Left cardiac atrium (tissue), 4 donors: ENCODE measurements at places on chromosomes 6 and 20. TPM values are rescaled to one million over a fixed set of nuclear protein-coding genes. Genes with fewer than 3 reads are reported as not detected.

GRCh38 chr20:61478094-61478493 is 226.0 kb downstream of the CDH4 start:
- no peak for DNase-seq

DNA sequence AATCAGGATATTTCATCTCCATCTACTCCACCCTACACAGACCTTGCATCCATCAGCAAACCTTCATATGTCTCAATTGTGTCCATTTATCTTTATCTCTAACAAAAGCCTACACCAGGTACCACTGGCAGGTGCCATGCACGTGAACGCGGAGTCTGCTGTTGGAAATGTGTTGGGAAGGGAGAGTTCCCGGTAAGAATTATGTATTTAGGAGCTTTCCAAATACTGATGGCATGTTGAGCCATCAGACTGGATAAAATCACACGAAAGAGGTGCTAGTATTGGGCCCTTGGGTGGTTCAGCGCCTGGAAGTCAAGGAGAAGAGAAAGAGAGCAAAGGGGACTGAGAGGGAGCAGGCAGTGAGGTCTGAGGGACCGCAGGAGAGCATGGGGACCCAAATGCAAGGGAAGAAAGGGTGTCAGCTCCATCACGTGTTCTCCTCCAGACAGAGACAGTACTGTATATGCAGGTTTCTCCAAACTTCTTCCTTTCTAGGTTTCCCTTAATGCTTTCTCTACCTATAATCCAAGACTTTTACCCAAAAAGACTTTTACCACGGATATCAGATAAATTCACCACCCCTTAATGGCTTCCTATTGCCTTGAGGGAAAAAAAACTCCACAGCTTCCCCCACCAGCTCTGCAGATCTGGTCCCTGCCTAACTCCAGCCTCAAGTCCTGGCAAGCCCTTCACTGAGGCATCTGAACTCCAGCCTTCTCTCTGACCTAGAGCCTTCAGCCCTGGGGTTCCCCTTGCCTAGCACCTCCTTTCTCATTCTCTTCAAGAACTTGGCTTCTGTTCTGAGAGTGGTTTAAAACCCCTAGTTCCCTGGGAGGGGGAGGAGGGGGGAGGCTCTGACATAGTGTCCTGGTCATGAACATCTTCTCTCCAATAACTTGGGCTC is 4.8 kb upstream of the ZNF217 start:
- DNase-seq = peak; percentile 3

DNA sequence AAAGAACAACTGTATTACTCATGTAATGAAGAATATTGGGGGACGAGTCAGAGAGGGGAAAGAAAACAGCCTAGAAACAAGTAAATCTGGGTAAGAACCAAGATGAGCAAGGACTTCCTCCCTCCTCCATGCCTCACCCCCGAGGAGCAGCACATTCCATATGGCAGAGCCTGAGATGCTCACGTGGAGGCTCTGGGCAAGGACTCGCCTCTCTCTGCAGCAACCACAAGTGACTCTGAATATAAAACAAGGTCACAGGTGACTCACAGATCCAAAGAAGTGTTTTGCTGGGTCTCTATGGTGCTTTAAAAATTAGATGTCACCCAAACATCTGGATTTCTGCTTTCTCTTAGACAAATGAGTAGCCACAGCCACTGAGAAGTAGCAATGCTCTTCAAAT is 453.0 kb upstream of the SULF2 start:
- no peak for DNase-seq

DNA sequence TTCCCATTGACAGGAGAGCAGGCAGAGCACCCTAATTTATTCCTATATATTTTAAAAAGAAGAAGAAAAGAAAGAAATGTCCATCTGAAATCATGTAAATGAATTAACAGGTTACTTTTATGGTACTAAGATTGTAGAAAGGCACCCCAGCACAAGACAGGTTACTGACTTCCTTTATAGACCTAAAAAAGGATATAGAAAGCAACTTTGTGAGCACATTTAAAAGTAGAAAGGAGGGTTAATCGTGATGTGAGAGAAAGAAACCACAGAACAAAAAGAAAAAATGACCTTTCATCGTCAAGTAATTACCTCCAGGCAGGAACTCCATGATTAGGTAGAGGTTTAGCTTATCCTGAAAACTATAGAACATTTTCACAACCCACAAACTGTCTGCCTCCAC is 29.9 kb downstream of the STK38 start:
- no peak for DNase-seq

GRCh38 chr6:139161169-139161568 is 26.3 kb downstream of the HECA start:
- no peak for DNase-seq

GRCh38 chr6:38086346-38086745 is 266.8 kb downstream of the ZFAND3 start:
- no peak for DNase-seq

GRCh38 chr6:154430481-154430919 is 73.9 kb upstream of the IPCEF1 start:
- no peak for DNase-seq

DNA sequence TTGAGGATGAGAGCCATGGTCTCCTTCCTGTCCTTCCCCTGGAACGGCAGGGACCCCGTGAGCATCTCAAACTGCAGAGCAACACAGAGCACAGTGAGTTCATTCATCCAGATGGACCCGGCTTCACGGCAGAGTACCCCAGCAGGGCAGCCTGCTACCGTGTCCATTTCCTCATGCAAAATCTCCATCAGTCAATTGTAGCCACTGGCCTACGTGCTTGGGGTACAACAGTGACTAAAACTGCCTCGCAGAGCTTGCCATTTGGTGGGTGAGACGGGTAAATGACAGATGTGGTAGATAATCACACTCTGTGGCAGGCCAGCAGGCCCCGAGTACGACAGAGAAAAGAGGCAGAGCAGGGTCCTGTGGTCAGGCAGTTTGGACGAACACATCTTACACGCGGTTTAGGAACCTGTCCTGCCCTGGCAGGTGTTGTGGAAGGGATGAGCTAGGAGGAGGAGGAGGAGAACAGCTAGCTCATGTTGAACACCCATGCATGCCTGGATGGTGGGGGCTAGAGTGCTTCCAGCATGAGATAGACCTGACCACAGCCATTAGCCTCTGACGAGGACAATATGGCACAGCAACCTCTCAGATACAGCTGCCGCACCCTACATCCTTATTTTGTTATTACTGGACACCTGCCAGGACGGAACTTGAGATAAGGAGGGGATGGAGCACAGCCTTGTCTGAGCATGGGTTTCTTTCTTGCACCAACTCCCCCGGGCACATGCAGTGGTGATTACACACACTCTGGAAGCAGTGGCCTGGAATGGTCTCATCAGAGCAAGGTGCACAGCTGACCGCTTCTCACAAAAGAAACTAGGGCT is 95.6 kb downstream of the RAMACL start:
- no peak for DNase-seq

DNA sequence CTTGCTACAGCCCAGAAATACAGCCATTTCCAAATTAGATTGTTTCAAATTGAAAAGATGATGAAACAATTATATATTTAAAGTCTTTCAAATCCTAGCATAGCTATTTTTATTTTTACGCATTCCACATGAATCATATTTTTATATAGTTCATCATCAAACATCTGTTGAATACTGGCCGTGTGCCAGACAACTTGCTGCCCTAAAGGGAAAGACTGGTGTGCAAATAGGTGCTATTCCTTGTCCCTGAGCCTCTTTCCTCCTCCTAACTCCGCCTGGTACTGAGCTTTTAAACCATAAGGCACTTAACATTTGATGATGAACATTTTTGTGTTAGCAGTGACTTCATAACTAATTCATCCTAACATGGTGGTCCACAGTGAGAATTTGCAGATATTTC is 18.7 kb upstream of the PLCG1 start:
- no peak for DNase-seq

- no peak for DNase-seq
These were observed 14.5 kb upstream of the ELMO2 start for GRCh38 chr20:46420878-46421277.

- peak; percentile 41 for DNase-seq
These were observed 1.1 kb downstream of the RNASET2 start for GRCh38 chr6:166955121-166955864.

GRCh38 chr20:46965477-46965876 is 70.8 kb downstream of the EYA2 start:
- no peak for DNase-seq

DNA sequence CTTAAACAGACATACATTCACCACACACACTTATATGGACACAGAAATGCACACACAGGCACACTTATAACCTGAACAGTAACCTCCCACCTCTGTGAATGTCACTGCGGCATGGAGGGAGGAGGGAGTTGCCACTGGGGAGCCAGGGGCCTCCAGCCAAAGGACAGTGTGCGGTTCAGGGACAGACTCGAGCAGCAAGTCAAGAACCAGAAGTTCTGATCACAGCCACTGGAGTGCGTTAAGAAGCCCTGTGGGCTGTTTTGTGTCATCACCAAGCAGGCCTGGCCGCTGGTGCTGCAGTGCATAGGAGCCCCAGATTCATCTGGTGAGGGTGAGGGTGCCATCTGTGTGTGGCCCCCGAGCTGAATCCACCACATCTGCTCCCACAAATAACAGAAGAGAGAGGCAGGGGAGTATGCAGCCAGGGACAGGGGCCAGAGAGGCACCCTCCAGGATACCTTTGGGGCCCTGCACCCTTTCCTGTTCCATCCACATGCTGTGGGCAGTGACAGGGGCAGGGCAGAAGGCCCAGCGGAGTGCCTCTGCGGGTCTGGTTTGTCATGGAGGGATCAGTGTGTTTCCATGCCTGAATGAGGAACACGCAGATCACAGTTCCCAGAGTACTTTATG is 20.3 kb downstream of the SYNDIG1 start:
- no peak for DNase-seq

The LCA5 gene
- total RNA-seq = 3.0 TPM

The PGC gene
- total RNA-seq = not detected

The YTHDF1 gene
- total RNA-seq = 19.3 TPM

The KCNQ5 gene
- total RNA-seq = 0.16 TPM

The WFDC2 gene
- total RNA-seq = 0.52 TPM

The RIMS4 gene
- 0.80 TPM for total RNA-seq

The TMEM14A gene
- 7.9 TPM for total RNA-seq

The OPRM1 gene
- total RNA-seq = not detected
